ENCODE measurements at places on chromosomes 2 and 18. TPM values are rescaled to one million over a fixed set of nuclear protein-coding genes. Genes with fewer than 3 reads are reported as not detected.

The LAMA3 gene
- total RNA-seq = 0.05 TPM

The FEV gene
- total RNA-seq = not detected

The UGT1A9 gene
- total RNA-seq = not detected

The MSH6 gene
- total RNA-seq = 127 TPM

The LHCGR gene
- not detected for total RNA-seq

The DNAJC5G gene
- total RNA-seq = not detected

The PRKAG3 gene
- not detected for total RNA-seq

The AQP12A gene
- total RNA-seq = not detected

The PTPRM gene
- 4.3 TPM for total RNA-seq

The POTEI gene
- total RNA-seq = not detected

The PLCL1 gene
- 3.5 TPM for total RNA-seq

The PHOSPHO2 gene
- 1.2 TPM for total RNA-seq

The COPS7B gene
- 47.3 TPM for total RNA-seq

The LONRF2 gene
- not detected for total RNA-seq

The MOCOS gene
- total RNA-seq = not detected

The DCC gene
- total RNA-seq = not detected

The UGT1A8 gene
- not detected for total RNA-seq

The GKN2 gene
- total RNA-seq = not detected

The ZSWIM2 gene
- not detected for total RNA-seq

The RTP5 gene
- total RNA-seq = not detected

All from activated naive CD4-positive, alpha-beta T cell treated with anti-CD3 and anti-CD28 coated beads for 36 hours (primary cell).